Stimulated activated CD4-positive, alpha-beta T cell treated with anti-CD3 and anti-CD28 coated beads, Interleukin-1b, Interleukin-23, amount 100 ng/mL, for 4 hours (primary cell): ENCODE measurements at places on chromosomes 2 and 18.
A peak's percentile ranks its signal among the peaks of the same experiment; 100 is the strongest.

GRCh38 chr18:715626-716025 lies 3.2 kb upstream of the ENOSF1 start:
- DNase-seq = no peak

- DNase-seq = no peak
These were observed 93.7 kb downstream of the DYNAP start for GRCh38 chr18:54684784-54685183.

DNA sequence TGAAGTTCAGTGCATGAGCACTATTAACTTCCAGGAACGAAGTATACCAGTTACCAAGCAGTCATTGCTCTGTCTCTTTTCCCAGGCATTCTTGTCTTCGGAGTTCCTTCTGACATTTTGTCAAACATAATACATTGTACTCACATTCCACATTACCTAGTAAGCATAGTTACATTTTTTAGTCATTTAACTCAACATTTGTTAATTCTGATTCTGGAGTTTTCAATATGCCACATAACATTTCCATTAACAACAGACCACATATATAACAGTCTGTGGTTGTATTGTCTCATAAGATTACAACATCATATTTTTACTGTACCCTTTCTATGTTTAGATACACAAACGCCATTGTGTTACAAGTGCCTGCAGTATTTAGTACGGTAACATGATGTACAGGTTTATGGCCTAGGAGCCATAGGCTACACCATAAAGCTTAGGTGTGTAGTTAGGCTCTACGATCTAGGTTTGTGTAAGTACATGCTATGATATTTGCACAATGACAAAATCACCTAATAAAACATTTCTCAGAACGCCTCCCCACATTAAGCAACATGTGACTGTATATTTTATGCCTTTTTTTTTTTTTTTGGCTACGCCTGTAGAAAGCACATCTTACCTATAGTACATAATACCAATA lies 187.1 kb downstream of the DYM start:
- DNase-seq = no peak

DNA sequence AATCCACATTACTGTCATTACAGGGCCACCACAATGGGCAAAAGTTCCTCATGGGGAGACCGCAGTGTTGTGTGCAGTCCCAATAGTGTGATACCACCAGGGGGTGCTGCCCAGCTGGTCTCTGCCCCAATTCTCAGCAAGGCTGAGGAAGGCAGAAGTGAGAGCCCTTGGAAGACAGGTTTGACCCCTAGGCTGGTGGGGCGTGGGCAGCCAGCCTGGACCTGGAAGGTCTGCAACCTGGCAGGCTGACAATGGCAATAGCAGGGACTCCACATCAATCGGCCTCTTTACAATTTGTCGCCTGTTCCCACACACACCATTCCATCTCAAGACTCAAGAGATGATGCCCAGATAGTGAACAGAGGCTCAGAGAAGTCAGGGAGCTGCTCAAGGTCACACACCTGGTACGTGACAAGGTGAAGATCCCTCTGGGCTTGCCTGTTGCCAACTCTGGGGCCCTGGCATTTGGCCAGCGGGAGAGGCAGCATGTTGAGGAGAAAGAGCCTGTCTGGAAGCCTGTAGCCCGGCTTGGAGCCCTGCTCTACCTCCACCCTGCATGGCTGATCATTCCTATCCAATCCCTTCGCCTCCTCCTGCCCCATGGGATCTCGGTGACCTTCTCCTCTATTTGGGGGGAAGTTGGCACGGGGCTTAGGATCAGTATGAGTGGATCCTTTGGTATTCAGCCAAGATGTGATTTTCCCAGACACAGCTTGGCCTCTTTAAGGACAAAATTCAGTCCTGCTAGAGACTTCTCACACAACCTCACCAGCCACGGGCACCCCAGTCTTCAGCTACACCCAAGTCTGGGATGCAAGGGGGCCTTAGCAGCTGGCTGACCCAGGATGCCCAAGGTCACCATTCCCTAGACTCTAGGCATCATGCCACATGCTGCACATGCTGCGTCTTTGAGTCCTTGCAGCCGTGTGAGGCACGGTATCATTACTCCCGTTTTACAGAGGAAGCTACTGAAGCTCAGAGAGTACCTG lies 2.9 kb upstream of the ATOH8 start:
- DNase-seq = peak; percentile 39

GRCh38 chr2:156908825-156909224 lies 348.7 kb upstream of the GALNT5 start:
- no peak for DNase-seq

DNA sequence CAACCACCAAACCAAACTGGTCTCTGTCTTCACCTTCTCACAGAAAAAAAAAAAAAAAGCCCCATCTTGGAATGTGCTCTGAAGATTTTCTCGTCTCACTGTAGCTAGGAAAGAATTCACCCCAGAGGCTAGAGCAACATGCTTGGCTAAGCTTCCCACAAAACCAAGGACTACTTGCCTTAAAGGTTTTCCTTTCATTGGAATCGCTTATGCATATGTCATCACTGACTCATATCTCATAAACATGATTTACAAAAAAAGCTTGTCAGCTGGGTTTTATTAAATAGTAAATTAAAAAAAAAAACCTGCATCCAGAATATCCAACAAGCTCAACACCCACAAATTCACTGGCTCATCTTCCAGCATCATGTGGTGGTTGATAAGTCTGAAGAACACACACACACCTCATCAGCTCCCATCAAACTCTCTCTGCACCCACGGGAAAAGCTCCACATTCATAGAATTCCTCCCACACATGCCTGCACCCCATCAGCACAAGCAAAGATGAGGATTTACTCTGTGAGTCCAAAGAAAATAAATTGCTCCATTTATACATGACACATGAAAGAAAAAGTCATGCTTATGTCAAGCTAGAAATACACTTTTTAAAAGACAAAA lies 182.0 kb upstream of the TRIB2 start:
- DNase-seq = no peak
